Midbrain (tissue), 1 donor: ENCODE measurements at places on chromosomes 2 and 18.

- no peak for DNase-seq
Measured at GRCh38 chr2:38267270-38267925, 109.7 kb downstream of the ATL2 start.

- no peak for DNase-seq
Measured at GRCh38 chr18:11736656-11737055, 47.6 kb downstream of the GNAL start.

- DNase-seq = no peak
Measured at GRCh38 chr2:36615222-36615621, 17.3 kb upstream of the FEZ2 start.

- DNase-seq = peak; percentile 47
Measured at GRCh38 chr2:207066791-207067460, 98.8 kb downstream of the KLF7 start.

DNA sequence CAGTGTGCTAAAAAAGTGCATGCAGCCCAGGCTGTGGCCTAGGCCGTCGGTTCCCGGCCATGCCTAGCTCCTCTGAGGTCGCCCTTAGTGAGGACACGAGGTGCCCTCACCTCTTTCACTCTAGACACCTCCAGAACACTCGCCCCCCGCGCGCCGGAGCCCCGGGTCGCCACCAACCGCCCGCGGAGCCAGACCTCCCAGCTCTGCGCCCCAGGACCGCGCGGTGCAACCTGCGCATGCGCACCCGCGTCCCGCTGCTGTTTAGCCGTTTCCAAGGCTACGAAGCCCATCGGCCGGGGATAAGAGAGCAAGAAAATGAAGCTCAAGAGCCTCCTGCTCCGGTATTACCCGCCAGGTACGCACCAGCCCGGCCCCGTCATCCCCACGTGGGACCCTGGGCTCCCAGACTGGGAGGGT, at the start of gene DAW1:
Gene DAW1, plus strand, starts transcription at position 257 of the 417 bp plus-strand sequence. Its CDS starts 59 bp downstream, at position 316.
- DNase-seq = no peak

DNA sequence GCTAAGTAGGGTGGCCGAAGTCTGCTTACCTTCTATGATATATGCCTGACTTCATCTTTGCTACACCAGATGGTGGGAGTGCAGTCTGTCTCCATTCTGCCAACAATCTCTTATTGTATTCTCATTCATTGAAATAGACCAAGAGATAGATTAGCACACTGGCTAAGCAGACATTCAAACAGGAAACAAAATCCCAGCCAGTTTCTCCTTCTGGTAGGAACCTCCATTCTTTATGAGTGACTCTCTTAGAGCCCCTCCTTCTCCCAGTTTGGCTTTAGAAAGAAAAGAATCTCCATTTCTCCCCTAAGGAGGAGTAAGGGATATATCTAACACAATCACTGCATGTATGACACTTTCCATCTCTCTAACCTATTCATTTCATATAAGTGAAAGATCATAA, 118.9 kb upstream of the COL5A2 start:
- no peak for DNase-seq

DNA sequence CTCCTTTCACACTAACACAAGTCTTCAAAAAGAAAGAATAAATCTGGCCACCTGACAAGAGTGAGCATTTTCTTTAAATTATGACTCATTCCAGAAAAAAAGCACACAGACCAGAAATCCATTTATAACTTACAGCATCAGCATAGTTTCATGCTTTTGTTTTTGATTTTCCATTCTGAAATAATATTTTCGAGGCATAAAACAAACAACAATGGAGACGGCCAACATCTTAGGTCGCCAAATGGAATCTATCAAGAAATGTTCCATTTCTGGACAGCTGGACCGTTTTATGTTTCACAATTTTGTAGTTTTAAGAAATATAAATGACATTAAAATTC, 165.4 kb upstream of the ZFP36L2 start:
- no peak for DNase-seq

GRCh38 chr2:61253136-61253535, 91.1 kb downstream of the C2orf74 start:
- no peak for DNase-seq

DNA sequence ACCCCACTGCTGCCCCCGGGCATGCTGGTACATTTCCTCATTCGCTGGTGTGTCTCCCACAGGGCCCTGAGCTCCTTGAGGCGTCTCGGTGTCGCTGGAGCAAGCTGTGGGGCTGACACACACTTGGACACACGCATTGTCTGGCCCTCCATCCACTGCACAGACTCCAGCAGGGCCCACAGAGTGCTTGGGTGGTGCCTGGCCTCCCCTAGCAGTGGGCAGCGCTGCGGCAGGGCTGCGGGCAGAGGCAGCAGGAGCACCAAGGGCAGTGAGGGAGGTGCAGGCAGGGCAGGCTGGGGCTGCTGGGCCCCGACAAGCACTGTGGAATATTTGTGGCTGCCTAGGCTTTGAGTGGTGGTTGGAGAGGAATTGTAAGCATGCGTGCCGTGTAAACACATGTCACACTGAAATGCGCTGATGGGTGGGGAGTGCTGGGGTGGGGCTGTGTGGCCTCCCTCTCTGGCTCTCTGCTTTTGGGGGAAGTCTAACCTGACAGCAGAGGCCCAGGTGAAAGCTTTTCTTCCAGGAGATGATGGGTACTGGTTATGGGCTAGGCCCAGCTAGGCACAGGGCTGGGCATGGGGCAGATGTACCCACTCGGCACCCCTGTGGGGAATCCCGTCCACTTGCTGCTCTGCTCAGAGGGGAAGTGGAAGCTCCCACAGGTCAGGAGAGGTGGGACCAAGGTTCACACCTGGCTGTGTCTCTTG, 55.5 kb upstream of the HS6ST1 start:
- no peak for DNase-seq

GRCh38 chr2:15748736-15749323, 157.2 kb downstream of the DDX1 start:
- DNase-seq = peak; percentile 16

- no peak for DNase-seq
Measured at GRCh38 chr2:237448626-237449025, 34.7 kb upstream of the COL6A3 start.

- no peak for DNase-seq
Measured at GRCh38 chr18:57771193-57771592, 31.9 kb downstream of the ATP8B1 start.

DNA sequence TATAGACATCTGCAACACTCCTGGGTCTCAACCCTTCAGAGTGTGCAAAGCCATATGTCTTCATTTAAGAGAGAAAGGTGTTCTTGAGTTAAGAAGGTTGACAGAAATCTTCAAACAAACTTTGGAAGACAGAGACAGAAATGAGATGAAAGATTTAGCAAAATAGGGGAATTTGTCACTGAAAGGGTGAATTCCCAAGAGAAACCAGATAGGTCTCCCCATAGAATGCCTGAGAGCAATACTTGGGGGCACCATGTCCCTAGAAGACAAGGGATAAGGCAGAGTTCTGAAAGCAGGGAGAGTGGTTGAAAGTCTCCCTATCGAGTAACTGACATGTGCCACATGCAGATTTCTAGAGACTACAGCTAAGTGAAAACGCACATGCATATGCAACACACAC, 50.0 kb downstream of the AP1S3 start:
- DNase-seq = no peak
